Upper lobe of left lung (tissue), 6 donors: ENCODE measurements at places on chromosomes 12 and 14. TPM values are rescaled to one million over a fixed set of nuclear protein-coding genes. Genes with fewer than 3 reads are reported as not detected.
A peak's percentile ranks its signal among the peaks of the same experiment; 100 is the strongest.

- peaks cover 61% of the 10 kb centered on the region for H3K4me1 ChIP-seq
- DNase-seq = peak; percentile 35
- H3K27me3 ChIP-seq = no peaks in the 10 kb centered on the region
- no peak overlapping the region for H3K4me3 ChIP-seq
- H3K27ac ChIP-seq = peak overlapping the region; percentile 63
These were observed 6.1 kb upstream of the AMIGO2 start for GRCh38 chr12:47085815-47086252.

- DNase-seq = no peak
- peak overlapping the region; percentile 71 for H3K4me3 ChIP-seq
These were observed 732 bp upstream of the ARF3 start for GRCh38 chr12:48958049-48958388.

- peak overlapping the region; percentile 97 for H3K4me3 ChIP-seq
- peak overlapping the region; percentile 99 for H3K27ac ChIP-seq
- H3K27me3 ChIP-seq = no peaks in the 10 kb centered on the region
- DNase-seq = no peak
- peaks cover 51% of the 10 kb centered on the region for H3K36me3 ChIP-seq
These were observed 1.2 kb upstream of the GAPDH start for GRCh38 chr12:6532927-6533652.

DNA sequence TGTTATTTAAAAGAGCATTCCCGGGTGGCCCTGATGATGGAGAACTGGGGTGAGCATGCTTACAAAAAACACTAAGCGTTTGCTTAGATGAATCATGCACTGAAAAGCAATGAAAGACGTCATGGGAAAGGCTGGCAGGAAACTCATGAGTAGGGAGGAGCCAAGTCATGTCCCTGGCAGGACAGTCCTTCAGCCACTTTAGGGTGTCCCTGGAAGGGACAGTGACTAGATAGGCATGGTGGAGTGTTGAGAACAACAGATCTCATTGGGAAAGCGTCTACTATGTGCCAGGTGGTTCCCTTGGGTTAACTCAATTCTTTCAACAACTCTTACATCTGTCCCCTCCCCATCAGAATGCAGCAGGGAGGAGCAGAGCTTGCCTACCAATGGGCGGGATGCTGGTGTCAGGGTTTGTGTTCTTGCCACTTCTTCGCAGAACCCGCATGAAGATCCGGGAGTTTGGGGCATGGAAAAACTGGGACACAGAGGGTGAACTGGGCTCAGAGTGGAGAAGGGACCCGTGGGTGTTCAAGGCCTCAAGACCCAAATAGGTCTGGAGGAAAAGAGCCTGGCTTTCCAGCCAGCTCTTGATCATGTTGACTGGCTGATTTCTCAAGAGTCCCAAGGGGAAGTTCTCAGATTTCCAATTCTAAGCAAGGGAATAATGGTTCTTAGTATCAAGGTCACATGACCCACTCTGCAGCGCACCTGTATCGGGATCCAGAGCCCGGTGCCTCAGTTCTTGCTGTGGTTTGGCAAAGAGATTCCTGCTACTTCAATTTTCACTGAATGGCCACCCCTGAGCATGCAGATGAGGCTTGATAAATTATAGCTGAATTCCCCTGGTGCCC is 653.9 kb upstream of the TBX3 start:
- H3K4me3 ChIP-seq = no peak overlapping the region
- H3K36me3 ChIP-seq = no peaks in the 10 kb centered on the region
- H3K27ac ChIP-seq = peak overlapping the region; percentile 14
- DNase-seq = no peak
- H3K4me1 ChIP-seq = peaks cover 3% of the 10 kb centered on the region

GRCh38 chr14:61542848-61543790 is 152.2 kb upstream of the HIF1A start:
- no peak overlapping the region for H3K4me3 ChIP-seq
- peak overlapping the region; percentile 48 for H3K27ac ChIP-seq
- peaks cover 47% of the 10 kb centered on the region for H3K4me1 ChIP-seq
- H3K36me3 ChIP-seq = peaks cover 6% of the 10 kb centered on the region
- no peak for DNase-seq

DNA sequence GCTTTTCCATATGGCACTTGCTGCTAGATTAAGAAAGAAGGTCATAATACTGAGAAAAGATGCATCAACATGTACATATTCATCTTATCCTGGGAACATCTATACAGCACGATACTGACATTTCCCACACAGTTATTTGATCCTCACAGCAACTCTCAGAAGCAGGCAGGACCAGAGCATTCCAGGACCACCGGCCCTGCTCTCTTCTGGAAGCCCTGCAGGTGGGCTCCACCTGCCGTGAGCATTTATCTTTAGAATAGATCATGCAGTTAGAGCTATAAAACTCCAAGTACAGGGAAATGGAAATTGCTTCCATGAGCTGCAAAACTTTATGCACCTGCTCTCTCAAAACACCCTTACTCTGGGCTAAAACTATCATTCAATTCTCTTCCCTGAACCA is 5.5 kb upstream of the BDKRB1 start:
- H3K27me3 ChIP-seq = no peaks in the 10 kb centered on the region
- no peaks in the 10 kb centered on the region for H3K36me3 ChIP-seq
- no peak overlapping the region for H3K27ac ChIP-seq
- H3K4me3 ChIP-seq = no peak overlapping the region
- no peaks in the 10 kb centered on the region for H3K4me1 ChIP-seq

DNA sequence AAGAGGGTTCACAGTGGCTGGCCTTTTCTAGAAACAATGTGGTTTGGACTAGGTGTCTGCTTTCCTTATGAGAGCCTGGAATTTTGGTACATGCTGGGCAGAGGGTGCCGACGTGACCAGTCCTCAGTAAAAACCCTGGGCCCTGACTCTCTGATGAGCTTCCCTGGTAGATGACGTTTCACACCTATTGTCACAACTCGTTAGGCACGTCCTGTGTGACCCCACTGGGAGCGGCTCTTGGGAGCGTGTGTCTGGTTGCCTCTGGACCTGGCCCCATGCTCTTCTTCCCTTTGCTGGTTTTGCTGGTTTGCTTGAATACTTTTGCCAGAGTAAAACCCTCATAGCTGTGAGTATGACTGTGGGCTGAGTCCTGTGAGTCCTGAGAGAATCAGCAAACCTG is 136.9 kb downstream of the RIMBP2 start:
- no peak for DNase-seq
- H3K4me3 ChIP-seq = no peak overlapping the region
- H3K27me3 ChIP-seq = no peaks in the 10 kb centered on the region
- H3K27ac ChIP-seq = no peak overlapping the region
- H3K4me1 ChIP-seq = no peaks in the 10 kb centered on the region

DNA sequence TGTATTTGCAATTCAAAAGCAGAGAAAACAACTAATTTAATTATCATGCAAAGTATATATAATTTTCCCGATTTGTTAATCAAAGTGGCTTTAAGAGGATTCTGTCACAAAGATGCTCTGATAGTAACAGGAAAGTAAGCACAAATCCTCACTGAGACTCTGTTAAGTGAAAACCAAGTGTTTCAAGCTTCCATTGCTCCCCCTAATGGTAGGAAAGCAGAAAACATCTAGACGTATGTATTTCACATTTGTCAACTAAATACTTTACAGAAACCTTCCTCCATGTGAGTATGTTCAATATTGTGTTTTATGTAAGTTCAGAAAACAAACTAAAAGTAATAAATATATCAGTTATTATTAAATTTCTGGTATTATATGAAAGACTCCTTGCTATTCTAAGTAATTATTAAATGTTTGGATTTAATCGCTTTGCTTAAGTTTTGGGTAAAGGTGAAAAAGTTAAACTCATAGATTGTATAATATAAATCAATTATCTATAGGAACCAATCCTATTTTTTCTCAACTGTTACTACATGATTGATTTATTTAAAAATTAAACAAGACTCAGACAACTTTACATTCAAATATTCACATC is 1.5 kb upstream of the NTS start:
- no peak overlapping the region for H3K27ac ChIP-seq
- H3K36me3 ChIP-seq = no peaks in the 10 kb centered on the region
- no peaks in the 10 kb centered on the region for H3K27me3 ChIP-seq

GRCh38 chr14:66066981-66067776 is 419.0 kb upstream of the CCDC196 start:
- H3K27ac ChIP-seq = no peak overlapping the region
- no peak for DNase-seq
- H3K27me3 ChIP-seq = no peaks in the 10 kb centered on the region
- no peaks in the 10 kb centered on the region for H3K36me3 ChIP-seq
- H3K4me3 ChIP-seq = no peak overlapping the region

GRCh38 chr14:75422169-75422568 is 5.7 kb upstream of the JDP2 start:
- no peaks in the 10 kb centered on the region for H3K36me3 ChIP-seq
- H3K27ac ChIP-seq = no peak overlapping the region
- no peak for DNase-seq
- no peak overlapping the region for H3K4me3 ChIP-seq

DNA sequence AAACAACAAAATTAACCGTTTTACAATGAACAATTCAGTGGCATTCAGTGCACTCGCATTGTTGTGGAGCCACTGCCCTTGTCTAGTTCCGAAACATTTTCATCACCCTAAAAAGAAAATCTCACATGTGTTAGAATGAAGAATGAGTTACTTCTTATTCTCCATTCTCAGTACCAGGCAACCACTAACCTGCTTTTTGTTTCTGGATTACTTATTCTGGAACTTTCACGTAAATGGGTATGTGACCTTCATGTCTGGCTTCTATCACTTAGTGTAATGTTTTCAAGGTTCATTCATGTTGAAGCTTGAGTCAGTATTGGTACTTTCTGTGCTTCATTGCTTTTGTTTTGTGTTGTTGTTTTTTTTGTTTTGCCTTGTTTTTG is 15.6 kb downstream of the RCOR1 start:
- no peaks in the 10 kb centered on the region for H3K36me3 ChIP-seq
- peaks cover 12% of the 10 kb centered on the region for H3K4me1 ChIP-seq
- no peaks in the 10 kb centered on the region for H3K27me3 ChIP-seq
- H3K27ac ChIP-seq = no peak overlapping the region
- no peak overlapping the region for H3K4me3 ChIP-seq

- H3K4me3 ChIP-seq = no peak overlapping the region
- no peak for DNase-seq
- no peak overlapping the region for H3K27ac ChIP-seq
- H3K27me3 ChIP-seq = no peaks in the 10 kb centered on the region
- H3K36me3 ChIP-seq = no peaks in the 10 kb centered on the region
These were observed 304.1 kb downstream of the EGLN3 start for GRCh38 chr14:33646692-33647260.

Gene ANKS1B
- total RNA-seq = 23.7 TPM

Gene MYL2
- total RNA-seq = not detected

Gene GLT8D2
- 2.4 TPM for total RNA-seq
